Activated CD4-positive, alpha-beta T cell treated with anti-CD3 and anti-CD28 coated beads for 48 hours (primary cell): ENCODE measurements at places on chromosomes 11 and 22.

DNA sequence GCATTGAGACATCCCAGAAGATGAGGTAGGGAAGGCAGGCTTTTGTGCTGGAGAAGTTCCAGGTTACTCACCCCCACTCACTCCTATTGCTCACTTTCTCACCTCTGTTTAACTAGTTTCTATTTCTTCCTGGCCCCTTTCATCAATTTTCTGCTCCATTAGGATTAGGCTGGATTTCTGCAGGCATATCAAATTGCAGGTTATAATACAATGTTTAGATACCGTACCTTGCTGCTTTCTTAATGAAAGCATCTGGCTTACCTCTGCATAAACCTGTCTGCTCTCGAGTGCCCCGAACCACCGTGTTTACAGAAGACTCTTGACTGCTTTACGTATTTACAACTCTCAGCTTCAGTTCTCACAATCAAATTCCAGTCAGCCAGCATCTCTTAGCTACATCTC, 173.7 kb downstream of the ADAMTS15 start:
- no peak for DNase-seq

- DNase-seq = no peak
Observed at GRCh38 chr11:20207781-20208621, 47.7 kb upstream of the DBX1 start.

GRCh38 chr11:44319170-44319551, 9.2 kb upstream of the ALX4 start:
- no peak for DNase-seq

DNA sequence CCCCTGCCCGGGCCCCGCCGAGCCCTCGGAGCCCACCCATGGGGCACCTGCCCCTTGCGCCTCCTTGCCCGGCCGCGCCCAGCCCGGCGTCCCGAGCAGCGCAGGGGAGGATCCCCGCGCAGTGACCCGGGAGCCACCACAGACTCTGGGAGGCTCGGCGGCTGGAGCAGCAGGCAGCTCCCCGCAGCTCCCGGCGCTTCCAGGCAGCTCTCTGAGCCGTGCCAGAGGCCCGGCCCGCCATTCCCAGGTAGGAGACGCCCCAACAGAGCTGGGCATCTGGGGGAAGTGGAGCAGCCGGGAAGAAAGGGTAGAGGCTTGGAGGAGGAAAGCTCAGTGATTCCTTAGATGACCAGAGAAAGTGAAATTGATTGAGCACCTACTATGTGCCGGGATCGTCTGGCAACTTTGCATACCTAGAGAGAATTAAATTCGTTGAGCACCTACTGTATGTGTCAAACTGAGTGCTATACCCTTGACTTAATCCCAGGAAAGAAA, 670 bp downstream of the RASD2 start:
- DNase-seq = no peak
